ENCODE measurements at places on chromosomes 5 and 9.

DNA sequence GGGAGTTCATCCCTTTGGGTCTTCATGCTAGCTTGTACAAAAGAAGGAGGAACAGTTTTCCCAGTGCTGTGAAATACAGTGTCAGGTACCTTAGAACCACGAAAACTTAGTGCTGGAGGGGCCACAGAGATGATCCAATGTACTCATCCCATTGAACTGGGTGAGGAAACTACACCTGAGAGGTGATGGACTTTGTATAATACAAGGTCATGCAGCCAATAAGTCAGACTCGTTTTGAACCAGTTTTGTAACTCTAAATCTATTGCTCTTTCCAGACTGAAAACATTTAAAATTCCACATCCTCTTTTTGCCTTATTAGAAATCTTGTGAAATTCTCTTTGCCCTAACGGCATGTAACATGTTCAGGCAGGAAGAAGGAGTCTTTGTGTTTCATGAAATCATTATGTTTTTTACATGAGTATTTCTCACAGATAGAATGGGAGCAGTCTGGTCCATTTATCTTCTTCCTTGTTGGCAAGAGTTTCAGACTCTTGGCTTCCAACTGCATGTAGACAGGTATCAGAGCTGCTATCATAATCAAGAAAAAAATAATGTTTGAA, 146.8 kb upstream of the FBXL7 start:
- DNase-seq = no peak

DNA sequence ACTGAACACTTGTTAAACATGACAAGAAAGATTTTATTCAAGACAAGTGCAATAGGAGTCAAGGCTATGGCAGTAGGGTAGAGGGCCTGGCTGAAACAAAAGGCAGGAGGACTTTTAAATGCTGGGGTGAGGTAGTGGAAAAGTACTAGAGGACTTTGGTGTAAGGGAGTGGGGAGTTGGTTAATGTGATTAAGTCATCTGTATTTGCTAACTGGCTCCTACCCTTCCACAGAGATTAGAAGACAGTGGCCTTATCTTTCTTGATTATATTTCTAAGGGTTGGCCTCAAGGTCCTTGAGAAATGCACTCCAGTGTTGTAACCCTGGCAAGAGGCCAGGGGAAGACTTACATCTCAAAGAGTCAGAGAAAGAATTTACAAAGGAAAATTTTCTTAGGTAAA, 160.2 kb upstream of the FTMT start:
- no peak for DNase-seq

DNA sequence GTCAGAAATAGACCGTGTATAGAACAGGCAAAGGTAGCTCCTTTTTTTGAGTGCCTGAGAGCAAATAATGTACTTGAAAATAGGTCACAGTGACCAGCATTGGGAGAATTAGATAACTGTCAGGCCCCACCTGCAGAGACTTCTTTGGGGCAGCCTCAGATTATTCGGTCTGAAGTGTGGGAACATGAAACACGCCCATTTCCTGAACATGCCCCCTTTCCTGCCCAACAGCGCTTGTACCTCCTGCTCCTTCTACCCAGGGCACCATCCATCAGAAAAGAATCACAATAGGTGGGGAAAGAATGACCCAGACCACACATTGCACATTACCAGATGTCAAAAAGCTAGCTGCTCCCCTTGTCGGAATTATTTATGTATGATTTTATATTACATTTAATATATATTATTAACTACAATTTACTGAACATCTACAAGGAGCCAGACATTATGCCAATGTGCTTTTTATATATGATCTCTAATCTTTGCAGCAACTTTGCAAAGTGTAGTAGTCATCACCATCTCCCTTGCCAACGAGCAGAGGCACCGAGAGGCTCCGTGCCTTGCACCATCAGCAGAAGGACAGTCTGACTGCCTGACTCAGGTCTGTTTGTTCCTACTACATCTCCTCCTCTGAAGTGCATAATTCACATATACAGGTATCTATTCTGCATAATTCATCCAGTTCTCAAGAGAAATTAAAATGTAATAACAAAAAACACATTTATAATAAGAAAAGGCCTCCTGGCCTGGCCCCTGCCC, 39.5 kb downstream of the PTPN3 start:
- DNase-seq = no peak

DNA sequence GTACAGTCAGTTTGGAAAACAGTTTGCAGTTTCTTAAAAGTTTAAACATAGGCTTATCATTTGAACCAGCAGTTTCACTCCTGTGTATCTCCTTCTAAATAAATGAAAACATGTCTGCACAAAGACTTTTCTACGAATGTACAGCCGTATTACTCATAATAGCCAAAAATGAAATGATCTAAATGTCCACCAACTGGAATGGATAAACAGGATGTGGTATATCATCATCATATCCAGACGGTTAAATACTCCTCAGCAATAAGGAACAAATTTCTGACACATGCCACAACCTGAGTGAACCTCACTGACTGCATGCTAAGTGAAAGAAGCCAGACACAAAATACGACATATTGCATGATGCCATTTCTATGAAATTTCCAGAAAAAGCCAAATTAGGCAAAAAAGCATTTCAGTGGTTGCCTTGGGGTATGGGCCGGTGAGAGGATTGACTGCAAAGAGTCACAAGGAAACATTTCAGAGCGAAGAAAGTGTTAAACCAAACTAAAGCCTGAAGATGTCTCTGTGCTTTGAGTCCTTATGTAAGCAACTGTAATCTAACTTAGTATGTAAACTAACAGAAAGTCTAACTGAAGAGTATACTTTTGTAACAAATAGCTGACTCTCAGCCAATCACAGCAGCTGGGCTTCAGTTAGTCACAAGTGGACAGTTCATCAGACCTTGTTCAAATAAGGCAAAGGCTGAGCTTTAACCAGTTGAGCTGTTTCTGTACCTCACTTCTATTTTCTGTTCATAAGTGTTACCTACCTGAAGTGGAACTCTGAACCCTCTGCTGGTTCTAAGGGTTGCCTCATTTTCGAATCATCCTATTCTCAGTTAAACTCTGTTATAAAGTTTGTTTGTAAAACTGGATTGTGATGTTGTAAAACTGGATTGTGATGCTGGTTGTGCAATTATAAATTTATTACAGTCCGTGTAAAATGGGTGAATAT, 65.2 kb downstream of the TRIO start:
- DNase-seq = no peak

DNA sequence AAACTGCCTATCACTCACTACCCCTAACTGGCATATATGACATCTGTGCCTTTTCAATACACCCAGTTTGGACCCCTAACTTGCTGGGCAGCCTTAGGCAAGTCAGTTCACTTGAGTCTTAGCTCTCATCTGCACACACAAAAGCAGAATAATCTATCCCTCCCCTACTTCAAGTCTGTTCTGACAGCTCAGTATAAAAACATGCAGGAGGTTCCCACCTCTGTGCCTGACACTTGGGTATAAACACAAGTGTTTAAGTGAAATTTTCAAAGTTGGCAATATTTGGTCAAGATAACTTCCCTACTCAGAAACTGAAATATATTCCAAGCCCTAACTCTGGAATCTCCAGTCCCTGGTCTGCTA, 12.6 kb downstream of the HNRNPH1 start:
- no peak for DNase-seq

- no peak for DNase-seq
These were observed 89.7 kb upstream of the PRLR start for GRCh38 chr5:35320029-35320428.

DNA sequence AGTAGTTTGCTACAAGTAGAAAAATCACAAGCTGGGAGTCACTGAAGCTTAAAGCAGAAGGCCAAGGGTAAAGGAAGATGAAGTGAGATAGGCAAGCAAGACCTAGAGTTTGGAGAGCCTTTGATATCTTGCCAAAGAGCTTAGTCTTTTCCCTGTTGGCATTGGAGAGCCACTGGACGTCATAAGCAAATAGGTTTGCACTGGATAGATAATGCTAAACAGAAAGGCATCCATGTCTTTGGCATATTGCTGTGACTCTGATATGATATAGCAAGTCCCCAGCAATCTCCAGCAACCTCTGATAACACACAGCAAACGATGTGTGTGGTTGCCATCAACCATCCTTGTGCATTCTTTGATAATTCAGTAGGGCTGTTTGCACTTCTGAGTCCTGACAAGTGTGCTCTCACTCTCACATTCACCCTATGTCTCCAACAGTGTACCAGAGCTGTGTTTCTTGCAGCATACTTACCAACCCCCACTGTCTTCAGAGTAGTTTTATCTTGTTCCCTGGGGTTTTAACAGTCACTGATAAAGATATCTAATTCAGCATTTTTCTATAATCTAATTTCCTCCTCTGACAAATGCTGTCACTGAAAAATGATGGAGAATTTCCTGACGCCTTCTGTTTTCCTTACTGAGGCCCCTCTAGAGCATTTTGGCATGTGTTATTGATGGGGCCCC, 16.9 kb upstream of the FREM1 start:
- DNase-seq = no peak

DNA sequence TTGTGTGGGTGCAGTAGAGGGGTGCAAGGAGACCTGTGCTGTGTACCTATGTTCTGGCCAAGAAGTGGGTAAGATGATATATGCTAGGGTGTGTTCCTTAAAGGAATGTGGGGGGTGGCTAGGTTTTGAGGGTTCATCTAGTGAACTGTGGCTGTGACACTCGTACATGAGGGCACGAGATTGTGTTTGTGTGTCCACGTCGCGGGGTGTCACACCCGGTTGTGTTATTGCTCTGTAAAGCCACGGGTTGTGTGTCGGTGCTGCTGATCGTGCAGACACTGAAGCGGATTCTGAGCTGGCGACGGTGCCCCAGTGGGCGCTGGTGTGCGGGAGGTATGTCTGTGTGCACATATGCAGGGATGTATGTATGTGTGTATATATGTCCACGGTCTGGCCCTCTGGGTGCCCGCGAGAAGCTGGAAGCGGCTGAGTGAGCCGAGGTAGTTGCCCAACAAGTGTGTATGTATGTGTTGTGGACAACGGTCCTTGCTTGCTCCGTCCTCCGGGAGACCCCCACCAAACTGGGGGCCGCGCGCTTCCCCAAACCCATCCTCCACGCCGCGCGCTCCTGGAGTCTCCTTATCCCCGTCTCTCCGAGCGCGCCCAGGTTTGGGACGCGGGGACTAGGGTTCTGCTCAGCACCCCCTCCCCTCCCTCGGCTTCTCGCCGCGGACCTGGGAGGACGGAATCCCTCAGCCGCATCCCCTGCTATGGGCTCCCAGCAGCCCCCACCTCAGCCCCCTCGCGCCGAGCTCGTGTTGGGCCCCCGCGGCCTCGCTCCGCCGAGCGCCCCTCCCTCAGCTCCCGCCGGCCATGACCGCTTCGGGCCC, 639 bp downstream of the PCDH1 start:
- DNase-seq = peak; percentile 30

DNA sequence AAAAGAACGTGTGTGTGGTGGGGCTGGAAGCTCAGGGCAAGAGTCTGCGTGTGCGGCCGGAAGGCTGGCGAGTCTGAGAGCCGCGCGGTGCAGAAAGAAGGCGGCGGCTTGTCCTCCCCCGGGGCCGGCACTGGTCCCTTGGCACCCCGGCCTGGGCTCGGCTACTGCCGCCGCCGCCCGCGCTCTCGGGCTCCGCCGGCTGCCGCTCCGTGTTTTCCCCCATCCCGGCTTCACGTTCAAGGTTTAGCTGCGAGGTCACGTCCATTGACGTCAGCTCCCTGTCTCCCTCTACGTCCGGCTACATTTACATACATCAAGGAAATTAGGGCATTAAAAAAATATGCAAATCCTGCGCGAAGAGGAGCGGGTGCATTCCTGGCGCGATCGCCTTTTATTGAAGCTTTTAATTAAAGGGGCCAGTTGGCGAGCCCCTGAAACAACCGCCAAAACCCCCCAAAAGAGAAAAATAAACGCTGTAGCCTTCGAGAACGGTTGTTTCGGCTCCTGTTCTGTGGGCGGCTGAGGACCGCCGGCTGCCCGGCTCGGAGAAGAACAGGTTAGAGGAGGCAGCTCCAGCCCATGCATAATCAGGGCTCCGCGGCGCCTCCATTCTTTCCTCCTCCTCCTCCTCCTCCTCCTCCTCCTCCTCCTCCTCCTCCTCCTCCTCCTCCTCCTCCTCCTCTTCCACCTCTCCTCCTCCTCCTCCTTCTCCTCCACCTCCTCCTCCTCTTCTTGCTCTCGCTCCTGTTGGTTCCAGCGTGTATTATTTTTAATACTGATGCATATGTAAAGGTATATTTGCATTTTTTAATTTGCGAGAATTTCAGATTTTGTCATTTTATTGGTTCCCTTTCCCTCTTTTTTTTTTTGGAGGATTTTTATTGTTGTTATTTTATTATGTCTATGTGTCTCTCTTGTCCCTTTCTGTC, 207.0 kb downstream of the MEF2C start:
- DNase-seq = peak; percentile 54

DNA sequence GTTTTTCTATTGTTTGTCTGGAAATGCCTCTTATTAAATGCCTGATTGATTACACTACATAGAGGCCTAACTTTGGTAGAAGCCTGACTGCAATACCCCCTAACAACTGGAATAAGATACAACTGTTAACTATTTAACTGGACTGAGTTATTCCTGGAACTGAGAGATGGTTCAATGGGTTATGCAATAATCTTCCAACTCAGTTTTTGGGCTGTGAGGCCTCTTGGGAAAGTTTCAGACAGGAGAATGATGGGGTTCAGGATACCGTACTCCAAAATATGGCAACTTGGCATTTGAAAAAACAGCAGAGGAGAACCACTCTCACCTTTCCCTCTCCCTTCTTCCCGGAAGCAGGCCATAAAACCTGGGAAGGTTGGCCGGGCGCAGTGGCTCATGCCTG, 19.2 kb upstream of the PCDH1 start:
- DNase-seq = no peak

Data from DMS79 treated with DMSO at 0.1 percent for 48 hours (cell line).